Stimulated activated CD8-positive, alpha-beta memory T cell treated with anti-CD3 and anti-CD28 coated beads, Interleukin-7, amount 100 ng/mL, for 48 hours (primary cell): ENCODE measurements at places on chromosomes 2 and 18.

DNA sequence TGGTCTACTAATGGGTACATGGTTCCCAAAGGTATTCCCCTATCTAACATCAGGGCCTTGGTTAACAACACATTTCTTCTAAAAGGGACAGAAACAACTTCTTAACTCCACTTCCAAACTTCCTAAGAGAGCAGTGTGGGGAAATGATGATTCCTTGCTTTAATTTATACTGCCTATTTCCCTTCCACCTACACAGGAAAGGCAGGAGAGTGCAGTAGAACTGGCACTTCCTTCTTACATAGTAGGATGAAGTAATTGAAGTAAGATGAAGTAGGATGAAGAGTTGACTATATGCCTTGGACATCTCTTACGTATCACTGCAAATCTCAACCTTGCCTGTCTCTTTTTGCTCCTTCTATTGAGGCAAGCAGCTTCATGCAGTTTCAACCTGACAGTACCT, 54.7 kb downstream of the CD28 start:
- DNase-seq = no peak

DNA sequence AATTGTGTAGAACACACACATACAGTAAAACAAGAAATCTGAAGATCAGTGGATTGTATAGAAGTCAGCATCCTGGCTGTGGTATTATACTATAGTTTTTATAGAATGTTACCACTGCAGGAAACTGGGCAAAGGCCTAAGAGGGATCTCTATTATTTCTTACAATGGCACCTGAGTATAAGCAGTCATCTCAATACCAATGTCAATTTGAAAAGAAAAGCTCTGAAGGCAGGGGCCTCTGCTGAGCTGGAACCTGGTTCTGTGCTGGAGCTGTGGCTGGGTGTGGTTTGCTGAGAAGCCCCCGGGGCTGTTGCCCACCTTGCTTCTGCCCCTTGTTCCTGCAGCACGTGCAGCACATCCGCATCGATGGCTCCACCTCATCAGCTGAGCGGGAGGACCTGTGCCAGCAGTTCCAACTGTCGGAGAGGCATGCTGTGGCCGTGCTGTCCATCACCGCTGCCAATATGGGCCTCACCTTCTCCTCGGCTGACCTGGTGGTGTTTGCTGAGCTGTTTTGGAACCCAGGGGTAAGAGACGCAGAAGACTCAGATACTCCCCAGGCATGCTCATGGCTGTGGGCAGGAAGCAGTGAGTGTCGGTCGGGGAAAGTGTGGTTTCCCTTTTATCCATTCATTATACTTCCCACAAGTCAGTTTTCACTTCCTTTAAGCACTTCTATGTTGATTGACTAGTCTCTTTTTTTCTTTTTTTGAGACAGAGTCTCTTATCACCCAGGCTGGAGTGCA, 23.5 kb upstream of the RPL37A start:
- no peak for DNase-seq

GRCh38 chr2:176111309-176111663, 4.2 kb downstream of the HOXD11 start:
- DNase-seq = no peak

GRCh38 chr18:27794181-27794926, 382.6 kb downstream of the CDH2 start:
- DNase-seq = no peak
